ENCODE measurements at places on chromosomes 4 and X.

DNA sequence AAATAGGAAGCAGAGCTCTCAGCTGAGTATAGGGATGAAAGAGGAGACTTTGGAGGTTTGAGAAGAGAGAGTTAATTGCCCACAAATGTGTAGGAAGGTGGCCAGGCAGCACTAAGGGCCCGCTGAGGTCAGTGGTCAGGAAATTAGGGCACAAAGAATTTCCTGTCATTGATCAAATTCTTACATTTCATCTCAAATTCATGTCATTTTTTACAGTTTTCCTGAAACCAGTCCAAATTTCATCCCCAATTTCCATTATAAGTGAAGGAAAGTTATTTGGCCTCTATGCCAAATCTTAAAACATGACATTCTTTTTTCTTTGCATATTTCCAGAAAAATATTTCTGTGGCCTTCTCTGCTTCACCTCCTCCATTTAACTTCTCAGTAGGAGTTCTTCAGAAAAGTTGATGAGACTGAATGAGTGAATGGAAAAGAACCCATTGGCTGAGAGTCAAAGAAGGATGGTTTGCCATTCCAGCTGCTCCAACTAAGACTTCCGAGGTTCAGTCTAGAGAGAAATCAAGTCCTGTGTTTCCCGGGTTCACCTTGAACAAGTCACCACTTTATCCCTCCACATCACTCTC is 68.7 kb upstream of the SPRY1 start:
- DNase-seq = no peak

DNA sequence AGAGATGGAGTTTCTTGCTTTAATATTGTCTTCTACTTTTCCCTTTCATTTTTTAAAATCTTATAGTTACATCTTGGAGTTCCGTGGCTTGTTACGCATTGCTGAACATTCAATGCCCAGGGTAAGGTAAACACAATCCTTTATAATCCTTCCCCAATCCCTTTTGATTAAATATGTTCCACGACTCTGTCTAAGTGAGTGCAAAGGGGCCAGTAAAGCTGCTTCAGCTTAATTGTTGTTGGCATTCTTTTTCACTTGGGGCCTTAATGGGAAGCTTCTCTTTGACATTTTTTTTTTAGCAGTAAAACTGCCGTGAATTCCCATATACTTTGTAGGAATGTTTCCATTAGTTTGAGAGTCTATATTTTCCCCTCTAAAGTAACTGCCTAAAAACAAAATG is 1028.1 kb downstream of the C4orf33 start:
- no peak for DNase-seq

- DNase-seq = no peak
Observed at GRCh38 chr4:79064806-79065205, 125.6 kb upstream of the PAQR3 start.

GRCh38 chr4:98739751-98740150 is 81.3 kb upstream of the TSPAN5 start:
- no peak for DNase-seq

- no peak for DNase-seq
Observed at GRCh38 chr4:63049726-63050125, 1359.5 kb downstream of the TECRL start.

GRCh38 chr4:38623260-38623659 is 40.7 kb upstream of the KLF3 start:
- no peak for DNase-seq

All from activated CD4-positive, alpha-beta T cell treated with anti-CD3 and anti-CD28 coated beads, Interleukin-2, Interleukin-6, amounts not matched to agents 100 ng/mL and 50 ng/mL, durations not matched to agents 16 hours and 8 hours (primary cell).